Cortex of kidney (tissue), 1 donor: ENCODE measurements at places on chromosomes 2 and 18.

- DNase-seq = no peak
These were observed 44.6 kb upstream of the GCG start for GRCh38 chr2:162196638-162197037.

GRCh38 chr2:31317396-31317795 lies 83.4 kb downstream of the EHD3 start:
- DNase-seq = no peak

GRCh38 chr2:175929850-175930249 lies 72.2 kb downstream of the LNPK start:
- DNase-seq = no peak

- DNase-seq = no peak
These were observed 167.8 kb upstream of the LYPD1 start for GRCh38 chr2:132837769-132838168.

GRCh38 chr2:111015283-111015995 lies 105.3 kb upstream of the BCL2L11 start:
- DNase-seq = no peak

DNA sequence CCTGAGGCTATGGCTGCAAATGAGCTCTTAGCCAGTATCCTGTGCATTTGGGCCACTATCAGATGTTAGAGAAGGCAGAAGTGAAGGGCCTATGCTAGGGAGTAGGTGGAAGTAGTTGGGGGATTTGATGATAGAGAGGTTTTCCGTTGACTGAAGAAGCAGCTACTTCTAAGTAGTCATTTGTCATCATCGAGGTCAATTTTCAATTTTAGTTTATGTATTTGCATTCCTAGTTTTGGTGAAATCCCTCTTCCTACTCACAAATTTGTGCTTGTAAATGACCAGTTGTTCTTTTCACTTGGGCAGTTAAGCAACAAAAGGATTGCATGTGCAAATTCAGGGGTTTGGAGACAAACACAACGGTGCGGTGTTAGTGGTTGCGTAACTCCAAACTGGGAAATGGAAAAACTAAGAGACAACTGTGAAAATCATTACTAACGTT lies 48.5 kb upstream of the PELI1 start:
- DNase-seq = no peak

GRCh38 chr18:21262244-21262643 lies 20.2 kb downstream of the GREB1L start:
- no peak for DNase-seq
